ENCODE measurements at places on chromosomes 16 and 17.

DNA sequence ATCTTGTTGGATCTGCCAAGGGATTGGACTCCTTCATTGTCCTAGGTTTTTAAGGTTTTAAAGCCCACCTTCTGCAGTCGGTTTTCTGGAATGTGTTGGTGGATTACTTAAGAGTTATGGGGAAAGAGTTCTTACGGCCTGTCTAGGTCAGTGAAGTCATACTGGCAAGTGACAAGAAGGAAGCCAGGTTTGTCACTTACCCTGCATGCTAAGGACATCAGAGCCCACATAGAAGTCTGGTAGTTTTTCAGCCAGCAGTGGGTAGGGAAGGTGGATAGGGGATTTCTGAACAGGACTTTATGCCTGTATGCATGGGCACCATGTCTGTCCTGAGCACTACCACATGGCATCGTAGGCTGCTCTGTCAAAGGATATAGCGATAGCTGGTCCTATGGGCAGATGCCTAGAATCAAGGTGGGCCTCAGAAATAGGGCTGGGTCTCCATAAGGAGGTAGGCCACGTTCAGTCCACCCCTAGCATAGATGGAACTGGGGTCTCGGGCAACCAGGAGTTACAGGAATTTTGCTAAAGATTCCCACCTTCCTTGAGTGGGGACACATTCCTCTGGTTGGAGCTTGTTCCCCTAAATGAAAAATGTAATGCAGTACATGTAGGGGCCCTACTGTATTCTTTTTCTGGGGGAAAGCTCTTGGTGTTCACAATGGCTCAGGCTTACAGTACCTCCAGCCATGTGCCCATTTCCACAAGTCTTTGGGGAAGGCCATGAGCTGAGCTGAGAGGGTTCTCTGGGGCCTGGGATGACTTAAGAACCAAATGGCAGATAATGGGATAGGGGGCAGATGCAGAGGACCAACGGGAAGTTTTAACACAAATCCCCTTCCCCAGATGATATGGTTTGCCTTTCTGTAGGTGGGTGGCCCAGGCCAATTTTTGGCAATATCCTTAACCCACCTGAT lies 27.5 kb downstream of the TRPV2 start:
- DNase-seq: no peak

DNA sequence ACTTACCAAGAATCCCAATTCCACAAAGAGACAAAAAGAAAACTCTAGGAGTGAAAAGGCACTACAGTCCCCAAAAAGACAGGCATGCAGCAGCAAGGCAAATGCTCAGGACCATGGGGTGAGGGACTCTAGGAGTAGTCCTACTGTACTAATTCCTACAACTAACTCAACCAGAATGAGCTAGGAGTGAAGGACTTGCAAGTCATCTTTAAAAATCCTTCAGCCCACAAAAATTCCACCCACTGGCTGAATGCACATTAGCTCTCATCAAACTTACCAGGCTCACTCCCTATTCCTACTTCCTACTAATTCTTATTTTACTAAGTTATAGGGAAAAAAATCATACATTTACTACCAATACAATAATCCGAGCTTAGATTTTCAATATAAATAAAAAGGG lies 141.7 kb upstream of the C17orf78 start:
- no peak for DNase-seq

DNA sequence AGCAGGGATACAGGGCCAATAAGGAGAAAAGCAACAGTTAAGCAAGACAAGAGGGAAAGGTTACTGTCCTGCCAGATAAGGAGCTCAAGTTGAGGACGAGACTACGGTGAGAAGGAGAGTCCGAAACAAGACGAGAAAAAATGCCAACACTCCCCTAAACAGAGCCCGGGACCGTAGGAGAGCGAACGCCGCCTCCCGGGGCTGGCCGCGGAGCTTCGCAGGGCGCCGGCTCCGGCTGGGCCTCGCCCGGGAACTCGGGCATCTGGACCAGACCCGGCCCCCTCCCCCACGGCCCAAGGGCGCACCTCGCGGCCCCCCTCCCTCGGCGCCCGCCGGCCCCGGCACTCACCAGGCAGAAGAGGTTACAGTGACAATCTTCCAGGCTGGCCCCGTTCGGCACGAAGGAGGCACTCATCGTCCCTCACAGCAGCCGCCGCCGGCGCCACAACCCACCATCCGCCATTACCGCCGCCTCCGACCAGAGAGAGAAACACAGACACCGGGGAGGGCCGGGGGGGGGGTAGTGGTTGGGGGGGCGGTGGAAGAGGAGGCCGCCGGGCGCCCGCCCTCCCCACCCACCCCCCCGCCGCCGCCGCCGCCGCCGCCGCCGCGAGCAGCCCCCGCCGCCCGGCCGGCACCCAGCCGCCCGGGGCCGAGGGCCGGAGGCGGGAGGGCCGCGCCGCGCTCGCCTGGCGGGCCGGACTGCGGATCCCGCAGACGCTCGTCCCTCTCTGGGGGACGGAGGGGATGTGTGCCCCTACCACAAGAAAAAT lies at the start of gene MED13:
MED13 (minus strand) TSS at position 488 of the 773 bp plus-strand sequence; CDS start at position 415, 73 bp downstream.
- no peak for DNase-seq

DNA sequence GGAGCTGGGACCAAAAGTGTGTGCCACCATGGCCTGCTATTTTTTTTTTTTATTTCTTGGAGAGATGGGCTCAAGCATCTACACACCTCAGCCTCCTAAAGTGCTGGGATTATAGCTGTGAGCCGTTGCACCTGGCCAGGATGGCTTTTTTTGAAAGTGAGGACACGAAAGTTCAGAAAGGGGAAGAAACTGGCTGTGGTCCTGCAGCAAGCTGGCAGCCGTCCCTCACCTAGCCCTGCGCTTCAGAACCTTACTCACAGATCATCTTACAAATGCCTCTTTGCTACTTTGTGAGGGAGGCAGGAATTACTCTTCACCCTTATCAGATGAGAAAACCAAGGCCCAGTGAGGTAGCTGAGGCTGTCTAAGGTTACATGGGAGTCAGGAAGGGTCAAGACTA lies 4.5 kb upstream of the PPY start:
- DNase-seq: no peak

- DNase-seq: no peak
These were observed 3.3 kb downstream of the CDK3 start for GRCh38 chr17:76003915-76004314.

DNA sequence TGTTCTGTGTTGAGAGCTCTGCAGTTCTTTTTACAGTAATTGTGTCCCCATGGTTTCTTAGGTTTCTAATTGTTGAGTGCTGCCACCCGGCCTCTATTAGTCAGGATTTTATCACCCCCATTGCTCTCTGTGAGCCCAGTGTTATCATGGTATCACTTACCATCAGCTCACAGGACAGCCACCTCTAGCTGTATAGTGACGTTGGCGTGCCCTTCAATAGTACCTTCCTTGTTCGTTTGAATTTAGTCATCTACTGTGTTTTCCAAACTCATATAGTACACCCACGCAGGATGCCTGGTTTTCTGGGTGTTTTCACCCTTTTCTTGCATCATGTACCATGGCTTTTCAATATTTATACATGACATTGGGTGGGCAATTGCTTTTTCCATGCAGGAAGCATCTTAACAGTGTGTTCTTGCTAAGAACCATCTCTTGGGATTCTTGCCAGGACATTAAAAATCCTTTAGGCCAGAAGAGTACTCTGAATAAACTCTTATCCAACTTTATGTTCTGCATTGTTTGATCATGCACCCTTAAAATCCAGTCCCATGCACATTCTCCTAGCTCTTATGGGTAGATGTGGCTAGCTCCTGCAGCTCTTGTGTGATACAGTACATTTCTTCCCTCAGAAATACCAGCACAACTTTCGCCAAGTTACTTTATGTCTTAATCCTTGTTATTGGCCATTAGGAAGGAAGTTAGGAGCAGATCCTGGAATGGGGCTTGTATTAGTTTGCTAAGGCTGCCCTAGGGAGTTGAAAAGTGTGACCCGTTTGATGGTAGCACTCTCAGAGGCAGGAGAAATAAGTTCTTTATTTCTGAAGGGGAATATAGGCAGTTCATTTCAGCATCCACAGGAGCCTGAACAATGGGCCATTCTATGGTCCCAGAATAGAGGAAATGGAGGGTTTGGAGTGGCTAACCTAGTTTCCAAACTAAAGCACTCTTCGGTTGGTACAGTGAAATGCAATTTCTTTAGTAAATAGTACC lies 11.3 kb upstream of the ABCA10 start:
- no peak for DNase-seq

GRCh38 chr17:57294629-57295501 lies 38.5 kb downstream of the MSI2 start:
- DNase-seq: no peak

DNA sequence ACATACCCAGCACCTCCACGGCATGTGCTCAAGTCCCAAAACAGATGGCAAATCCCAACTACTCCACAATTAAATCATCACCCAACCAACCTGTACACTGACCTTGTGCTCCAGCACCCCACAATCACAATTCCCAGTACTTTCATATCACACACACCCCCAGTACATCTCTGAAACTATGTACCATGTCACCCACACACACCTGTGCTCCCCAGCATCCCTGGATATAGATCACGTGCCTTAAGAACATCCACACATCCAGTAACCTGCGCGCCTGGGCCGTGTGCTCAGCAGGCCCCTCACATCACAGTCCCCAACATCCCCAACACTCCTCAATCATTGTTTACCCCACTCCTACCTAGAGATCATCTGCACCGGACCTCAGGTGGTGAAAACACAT lies 2.1 kb downstream of the NLGN2 start:
- no peak for DNase-seq

DNA sequence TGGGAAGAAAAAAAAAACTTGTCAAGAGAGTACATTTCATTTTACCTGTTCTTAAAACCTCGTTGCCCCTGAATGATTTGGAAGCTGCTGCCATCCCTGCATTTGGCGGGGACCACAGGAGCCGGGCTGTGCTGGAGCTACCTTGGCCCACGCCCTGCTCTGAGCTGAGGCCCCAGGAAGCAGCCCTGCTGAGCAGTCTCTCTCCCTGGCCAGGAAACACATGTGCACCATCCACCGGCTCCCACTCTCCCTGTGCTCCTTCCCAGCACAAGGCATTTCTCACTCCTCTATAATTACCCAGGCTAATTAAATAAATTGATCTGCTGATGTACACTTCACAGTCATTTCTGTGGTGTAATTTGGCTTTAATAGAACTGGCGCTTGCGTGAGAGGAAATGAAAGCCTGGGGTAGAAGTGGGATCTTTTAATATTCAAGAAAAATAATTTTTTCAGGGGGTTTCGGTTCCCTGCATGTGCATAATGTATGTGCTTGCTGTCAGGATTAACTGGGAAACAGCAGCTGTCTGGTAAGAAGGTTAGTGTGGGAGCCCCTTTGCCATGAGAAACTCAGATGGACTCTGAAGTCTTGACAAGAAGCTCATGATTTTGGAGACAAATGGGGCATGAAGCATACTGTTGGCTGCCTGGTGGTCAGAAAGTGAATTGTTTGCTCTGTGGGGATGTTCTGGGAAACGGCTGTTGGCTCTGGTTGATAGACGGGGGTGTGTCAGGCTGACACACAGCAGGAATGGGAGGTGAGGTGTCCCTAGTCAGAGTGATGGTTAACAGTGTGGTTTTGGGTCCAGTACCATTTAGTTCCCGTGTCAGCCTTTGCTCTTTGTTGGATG lies 252.3 kb upstream of the EEF2KMT start:
- DNase-seq: no peak
